ENCODE measurements at places on chromosomes 6 and 20.

GRCh38 chr20:23435626-23436539, 3.6 kb upstream of the CSTL1 start:
- DNase-seq = peak; percentile 73

DNA sequence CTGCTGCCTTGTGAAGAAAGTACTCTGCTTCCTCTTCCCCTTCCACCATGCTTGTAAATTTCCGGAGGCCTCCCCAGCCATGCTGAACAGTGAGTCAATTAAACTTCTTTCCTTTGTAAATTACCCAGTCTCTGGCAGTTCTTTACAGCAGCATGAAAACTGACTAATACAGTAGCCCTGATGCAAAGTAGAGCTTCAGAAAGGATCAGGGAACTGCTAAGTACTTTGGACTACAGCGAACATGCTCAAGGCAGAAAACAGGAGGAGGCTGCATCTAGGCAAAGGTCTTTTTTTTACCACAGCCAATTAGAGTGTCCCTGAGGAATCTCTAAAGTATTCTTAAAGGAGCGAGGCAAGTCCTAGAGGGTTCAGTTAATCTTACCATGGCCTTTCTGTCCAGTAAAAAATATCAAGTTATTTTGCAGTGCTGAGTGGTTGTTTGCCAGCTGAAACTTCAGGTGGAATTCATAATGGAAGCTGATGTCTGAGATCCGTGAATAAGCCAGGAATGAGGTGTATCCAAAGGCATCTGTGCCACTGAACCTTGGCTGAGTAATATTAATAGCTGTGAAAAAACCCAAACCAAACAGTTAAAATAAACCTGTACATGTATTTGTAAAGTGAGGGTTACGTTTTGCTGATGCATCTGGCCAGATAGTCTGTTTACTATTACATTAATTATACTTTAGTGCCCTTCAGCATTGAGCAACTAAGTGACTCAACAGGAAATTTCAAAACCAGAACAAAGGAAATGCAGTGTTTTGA, 170.4 kb downstream of the PHF3 start:
- no peak for DNase-seq

DNA sequence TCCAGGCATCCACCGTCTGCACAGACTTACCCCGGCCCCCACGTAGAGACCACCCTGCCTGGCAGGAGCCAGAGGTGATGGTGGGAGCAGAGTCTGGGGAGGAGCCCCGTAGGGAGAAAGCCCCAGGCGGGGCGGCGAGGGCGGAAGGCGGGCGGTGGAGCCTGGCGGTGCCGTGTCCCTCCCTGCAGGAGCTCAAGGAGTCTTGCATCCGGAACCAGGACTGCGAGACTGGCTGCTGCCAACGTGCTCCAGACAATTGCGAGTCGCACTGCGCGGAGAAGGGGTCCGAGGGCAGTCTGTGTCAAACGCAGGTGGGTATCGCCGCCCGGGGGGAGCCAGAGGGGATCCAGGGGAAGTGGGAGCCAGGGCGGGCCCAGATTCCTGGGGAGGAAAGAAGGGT, 6.0 kb downstream of the CLPSL1 start:
- DNase-seq = no peak

GRCh38 chr6:119179842-119180241, 101.4 kb upstream of the FAM184A start:
- DNase-seq = no peak

- DNase-seq = no peak
Measured at GRCh38 chr6:128686084-128686483, 165.7 kb upstream of the PTPRK start.

DNA sequence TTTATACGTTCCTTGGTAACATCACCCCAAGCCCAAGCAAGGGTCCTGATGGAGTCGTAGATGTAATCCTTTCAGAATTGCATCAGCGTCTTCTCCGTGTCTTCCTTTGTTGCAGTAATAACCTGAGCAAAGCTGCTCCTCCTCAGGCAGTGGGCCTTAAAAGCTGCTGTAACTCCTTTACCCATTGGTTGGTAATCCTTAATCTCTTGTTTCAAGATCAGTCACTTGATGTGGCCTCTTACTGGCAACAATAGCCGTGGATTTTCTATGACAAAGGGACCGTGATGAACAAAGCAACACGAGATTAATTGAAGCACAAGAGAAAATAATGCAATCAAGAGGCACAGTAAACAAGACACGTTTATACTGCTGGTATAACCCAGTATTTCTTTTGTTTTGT, 44.6 kb downstream of the ALDH5A1 start:
- DNase-seq = no peak

- DNase-seq = no peak
Measured at GRCh38 chr6:48671505-48671904, 560.5 kb upstream of the PTCHD4 start.

DNA sequence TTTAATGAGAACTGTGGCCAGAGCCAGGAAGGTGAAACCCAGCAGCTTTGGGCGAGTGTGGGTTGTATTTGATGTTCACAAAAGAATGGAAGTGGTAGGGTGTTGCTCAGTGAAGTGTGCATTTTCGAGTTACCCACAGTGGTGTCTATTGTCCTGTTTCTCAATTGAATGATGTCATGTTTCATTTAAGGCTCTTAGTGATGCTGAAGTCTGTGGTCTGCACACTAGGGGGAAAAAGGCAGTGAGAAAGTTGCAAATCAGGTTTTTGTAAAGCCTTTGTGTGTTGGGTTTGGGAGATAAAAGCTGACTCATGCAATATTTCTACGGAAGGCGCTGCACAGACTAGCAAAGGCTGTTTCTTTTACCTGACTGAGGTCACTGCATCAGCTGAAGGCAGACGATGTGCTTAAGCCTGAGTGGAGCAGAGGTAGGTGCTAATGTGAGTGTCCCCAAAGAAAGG, 121.1 kb downstream of the PLEKHG1 start:
- DNase-seq = no peak

- DNase-seq = no peak
Measured at GRCh38 chr20:2507875-2508630, 662 bp downstream of the ZNF343 start.

DNA sequence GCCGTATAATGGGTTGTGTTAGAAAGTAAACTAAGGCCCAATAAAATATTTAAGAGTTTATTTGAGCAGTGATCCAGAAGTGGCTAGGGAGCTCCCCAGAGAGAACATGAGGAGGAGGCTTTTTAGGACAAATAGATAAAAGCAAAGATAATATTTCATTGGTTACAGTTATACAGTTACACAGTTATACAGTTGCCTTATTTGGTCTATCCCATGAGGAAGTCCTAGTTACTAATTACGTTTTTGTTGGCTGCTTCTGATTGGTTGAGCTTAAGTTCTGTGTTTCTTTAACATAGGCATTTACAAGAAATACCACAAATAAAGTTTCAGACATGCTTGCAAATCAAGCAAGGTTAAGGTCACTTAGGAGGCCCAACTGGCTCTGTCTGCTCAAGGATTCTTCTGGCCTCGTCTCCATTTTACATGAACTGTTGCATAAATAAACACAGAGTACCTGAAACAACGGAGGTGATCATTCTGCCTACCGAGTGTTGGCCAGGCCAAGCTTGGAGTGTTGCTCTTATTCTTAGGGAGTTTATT, 7.0 kb downstream of the UBD start:
- no peak for DNase-seq

DNA sequence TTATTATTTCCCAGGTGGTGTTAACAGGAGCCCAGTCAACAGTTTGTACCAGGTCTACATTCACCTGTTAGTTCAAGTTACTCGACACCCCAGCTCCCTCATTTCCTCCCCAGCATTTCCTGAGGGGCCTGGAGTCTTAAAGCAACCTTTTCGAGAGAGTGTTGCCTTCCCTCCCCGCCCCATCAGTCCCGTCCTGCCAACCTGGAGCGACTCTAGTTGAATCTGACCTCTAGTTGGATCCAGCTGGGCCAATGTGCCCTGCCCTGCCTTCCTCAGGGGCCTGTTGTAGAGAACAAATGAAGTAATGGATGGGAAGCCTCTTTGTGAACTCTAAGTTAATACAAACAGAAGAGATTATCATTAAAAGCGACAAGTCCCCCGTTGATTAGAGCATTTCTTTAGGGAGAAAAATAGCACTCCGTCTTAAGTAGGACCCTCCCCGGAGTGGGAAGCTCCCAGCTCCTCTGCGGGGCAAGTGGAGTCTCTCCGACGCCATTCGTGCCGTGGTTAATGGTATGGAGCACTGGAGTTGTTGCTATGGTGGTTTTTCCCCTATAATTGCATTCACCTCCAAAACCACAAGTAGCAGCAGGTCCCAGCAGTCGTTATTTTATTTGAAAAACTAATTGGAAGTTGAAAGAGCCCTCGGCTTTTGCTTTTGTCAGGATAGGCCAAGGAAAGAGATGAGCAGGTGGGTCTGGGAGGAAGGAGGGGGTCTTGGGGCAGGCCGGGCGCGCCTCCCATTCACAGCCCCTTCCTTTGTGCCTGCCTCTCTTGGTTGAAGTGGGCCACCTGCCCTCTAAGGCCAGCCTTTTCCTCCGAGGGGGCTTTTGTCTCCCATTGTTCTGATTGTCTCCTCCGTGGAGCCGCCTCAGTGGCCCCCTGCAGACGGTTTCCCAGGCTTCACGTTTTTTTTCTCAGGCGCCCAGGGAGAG, 16.1 kb downstream of the GHRH start:
- DNase-seq = no peak

DNA sequence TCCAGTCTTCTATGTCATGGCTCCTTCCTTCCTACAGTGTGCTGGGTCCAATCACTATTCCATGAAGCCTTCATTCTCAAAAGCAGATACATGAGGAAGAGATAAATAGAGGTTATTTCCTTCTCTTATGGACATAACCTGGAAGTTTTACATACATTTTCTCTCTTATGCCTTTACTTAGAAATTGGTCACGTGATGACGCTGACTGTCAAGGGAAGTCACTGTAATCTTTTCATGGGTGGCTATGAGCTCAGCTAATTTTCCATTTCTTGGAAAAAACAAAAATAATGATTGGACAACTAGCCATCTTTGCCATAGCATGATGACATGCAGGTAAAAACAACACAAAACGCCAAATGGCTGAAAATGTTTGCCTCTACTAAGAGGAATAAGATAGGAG, 151.6 kb upstream of the PRSS16 start:
- DNase-seq = no peak

DNA sequence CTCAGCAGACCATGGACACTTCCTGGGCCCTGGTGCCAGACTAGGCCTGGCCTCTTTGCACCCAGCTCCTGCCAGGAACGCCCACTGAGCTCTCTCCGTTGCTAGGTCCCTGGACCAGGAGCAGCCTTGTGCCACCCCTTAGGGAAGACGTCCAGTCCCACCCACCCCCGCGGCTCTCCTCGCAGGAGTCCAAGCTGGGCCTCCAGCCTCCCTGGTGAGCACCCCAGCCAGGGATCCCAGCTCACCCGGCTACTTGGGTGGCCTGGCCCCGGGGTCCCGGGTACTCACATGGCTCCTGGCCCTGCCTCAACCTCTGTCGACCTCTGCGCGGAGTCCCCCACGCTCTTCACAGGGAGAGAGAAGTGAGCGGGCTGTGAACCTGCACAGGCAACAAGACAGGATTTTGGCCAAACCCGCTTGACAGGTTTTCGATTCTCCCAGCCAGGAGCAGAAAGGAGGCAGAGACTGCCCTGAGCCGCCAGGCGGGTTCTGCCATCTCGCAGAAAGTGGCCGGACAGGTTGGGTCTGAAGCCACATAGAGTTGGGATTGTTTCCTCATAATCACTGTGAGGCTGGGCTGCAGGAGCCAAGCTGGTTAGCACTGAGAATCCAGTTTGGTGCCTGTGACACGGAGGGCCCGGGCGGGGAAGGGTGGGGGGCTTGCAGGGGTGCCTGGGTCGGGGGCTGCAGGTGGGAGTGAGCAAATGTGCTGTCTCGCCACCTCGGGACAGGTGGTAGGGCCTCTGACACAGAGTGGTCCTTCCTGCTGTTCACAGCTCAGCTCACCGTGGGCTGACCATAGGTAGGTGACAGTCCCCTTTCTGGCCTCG, at the start of gene RBBP8NL:
TSS of gene RBBP8NL (minus strand) at position 368 of the 830 bp plus-strand sequence. CDS start 7,892 bp downstream, outside the sequence.
- DNase-seq = no peak

GRCh38 chr6:37871616-37872372, 52.3 kb downstream of the ZFAND3 start:
- no peak for DNase-seq

DNA sequence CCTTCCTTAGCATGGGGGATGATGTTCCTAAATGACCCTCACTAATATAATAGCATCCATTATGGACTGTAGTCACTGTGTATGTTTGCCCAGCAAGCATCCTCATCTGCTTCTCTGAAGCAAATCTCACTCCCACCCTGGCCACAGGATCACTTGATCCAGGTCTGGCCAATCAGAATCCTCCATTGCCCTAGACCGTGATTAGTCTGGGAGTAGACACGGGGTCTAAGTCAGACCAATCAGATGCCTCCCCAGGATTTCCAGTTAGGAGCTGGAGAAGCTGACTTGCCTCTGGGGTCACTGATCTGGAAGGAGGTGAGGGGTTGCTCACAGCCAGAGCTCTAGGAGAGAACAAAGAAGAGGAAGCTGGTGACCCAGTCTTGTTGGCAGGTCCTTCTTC, 153.9 kb downstream of the DHX35 start:
- no peak for DNase-seq

DNA sequence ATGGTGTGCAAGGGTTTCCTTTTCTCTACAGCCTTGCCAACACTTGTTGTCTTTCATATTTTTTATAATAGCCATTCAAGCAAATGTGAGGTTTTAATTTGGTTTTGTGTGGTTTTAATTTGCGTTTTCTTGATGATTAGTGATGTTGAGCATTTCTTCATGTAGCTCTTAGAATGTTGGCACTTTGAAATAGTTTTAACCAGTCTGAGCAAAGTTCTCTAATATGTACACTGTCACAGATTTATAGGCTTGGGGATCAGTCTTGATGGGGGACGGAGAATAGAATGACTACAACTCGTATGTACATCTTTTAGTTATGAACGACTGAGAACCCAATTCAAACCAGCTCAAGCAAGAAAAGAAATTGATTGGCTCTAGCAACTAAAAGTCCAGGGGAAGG, 1003.1 kb downstream of the KIF16B start:
- no peak for DNase-seq

DNA sequence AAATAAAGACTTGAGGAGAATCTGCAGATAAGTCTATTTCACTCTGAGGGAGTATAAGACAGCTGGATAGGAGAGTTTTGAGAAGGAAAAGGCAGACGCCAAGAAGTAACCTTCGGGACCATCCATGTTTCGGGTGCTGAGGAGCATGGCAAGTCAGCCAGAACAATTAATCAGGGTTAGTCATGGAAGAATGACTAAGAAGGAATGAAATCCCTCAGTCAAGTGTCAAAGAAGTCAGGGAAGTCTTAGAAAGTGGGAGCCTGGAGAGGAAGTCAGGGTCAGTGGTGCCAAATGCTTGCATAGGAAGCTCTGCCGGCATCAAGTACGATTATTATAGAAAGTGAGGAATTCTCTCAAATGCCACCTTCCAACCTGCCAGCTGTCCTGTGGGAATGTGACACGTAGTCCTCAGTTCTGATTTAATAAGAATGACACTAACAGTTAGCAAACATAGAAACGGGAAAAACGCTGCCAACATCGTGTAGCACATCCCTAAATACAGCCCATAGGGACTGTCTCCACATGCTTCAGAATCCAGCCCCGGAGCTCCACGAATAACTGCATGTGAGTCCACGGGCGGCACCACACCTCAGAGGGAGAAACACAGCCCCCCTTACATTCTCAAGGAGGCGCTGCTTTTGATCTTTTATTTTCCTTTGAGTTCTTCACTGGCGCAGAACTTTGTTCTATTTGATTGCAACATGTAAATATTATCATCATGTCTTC, 602.7 kb downstream of the PRKN start:
- DNase-seq = no peak

GRCh38 chr20:15199698-15200097, 862.3 kb upstream of the FLRT3 start:
- no peak for DNase-seq

All from osteocyte (in vitro differentiated cells).